ENCODE measurements at places on chromosomes 7 and 10. TPM values are rescaled to one million over a fixed set of nuclear protein-coding genes. Genes with fewer than 3 reads are reported as not detected.

The TMEM178B gene
- 0.23 TPM for total RNA-seq

The CFAP43 gene
- 0.09 TPM for total RNA-seq

- DNase-seq, result no peak
- H3K4me3 ChIP-seq, result no peak overlapping the region
- no peaks in the 10 kb centered on the region for H3K36me3 ChIP-seq
Measured at GRCh38 chr10:104450490-104450889, 96.9 kb downstream of the CFAP58 start.

- H3K4me1 ChIP-seq, result no peaks in the 10 kb centered on the region
- DNase-seq, result no peak
- H3K27ac ChIP-seq, result no peak overlapping the region
- H3K36me3 ChIP-seq, result no peaks in the 10 kb centered on the region
- H3K27me3 ChIP-seq, result no peaks in the 10 kb centered on the region
Measured at GRCh38 chr7:108818742-108819141, 249.1 kb downstream of the DNAJB9 start.

- H3K36me3 ChIP-seq, result peaks cover 26% of the 10 kb centered on the region
- H3K4me3 ChIP-seq, result no peak overlapping the region
- no peaks in the 10 kb centered on the region for H3K27me3 ChIP-seq
Measured at GRCh38 chr7:129043012-129043411, 11.9 kb downstream of the TNPO3 start.

DNA sequence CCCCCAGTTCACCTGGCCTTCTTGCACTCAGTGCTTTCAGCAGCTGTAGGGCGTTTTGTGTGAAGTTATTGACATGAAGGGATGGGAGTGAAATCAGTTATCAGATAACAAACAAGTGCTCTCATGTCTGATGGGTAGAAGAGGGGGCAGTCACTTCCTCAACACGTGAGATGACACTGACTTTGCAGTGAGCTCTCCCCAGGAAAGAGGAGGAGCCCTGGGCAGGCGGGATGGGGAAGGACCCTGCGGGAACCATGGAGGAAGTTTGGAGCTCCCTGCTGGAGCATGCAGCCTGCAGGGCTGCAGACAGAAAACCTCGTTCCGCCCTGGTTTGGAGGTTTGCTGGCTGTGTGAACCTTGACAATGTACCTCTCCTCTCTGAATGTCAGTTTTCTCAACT is 38.7 kb downstream of the GPR26 start:
- DNase-seq, result no peak
- H3K27ac ChIP-seq, result no peak overlapping the region
- peaks cover 8% of the 10 kb centered on the region for H3K27me3 ChIP-seq
- no peaks in the 10 kb centered on the region for H3K4me1 ChIP-seq
- no peak overlapping the region for H3K4me3 ChIP-seq
- no peaks in the 10 kb centered on the region for H3K36me3 ChIP-seq

DNA sequence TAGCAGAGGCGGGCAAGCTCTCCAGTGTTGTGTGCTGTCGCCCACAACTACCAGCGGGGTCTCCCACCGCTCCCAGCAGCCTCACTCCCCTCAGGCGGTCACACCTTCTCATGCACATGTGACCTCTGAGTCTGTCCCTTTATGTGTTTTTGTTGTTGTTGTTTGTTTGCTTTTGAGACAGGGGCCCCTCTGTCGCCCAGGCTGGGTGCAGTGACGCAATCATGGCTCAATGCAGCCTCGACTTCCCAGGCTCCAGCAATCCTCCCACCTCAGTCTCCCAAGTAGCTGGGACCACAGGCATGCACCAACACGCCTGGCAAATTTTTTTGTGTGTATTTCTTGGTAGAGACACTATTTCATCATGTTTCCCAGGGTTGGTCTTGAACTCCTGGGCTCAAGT is 1.5 kb downstream of the CPSF4 start:
- no peak for DNase-seq
- no peak overlapping the region for H3K27ac ChIP-seq
- peaks cover 26% of the 10 kb centered on the region for H3K36me3 ChIP-seq
- H3K27me3 ChIP-seq, result no peaks in the 10 kb centered on the region

The RALA gene
- 30.7 TPM for total RNA-seq

DNA sequence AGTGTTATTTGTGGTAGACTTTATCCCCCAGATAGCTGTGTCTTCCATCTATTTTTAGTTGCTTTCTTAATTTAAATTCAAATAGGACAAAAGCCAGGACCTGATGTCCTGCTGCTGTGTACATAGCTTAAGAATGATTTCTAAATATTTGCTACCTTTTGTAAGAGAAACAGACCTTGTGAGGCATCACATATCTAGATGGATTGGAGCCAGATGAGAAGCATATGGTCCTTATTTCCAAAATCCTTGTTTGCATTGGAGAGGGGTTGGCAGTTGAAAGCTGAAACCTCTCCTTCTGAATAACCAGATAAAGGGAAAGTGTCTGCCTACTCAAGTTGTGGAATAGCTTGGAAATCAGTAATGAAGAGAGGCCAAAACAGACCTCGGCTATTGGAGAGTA is 50.7 kb upstream of the AMPH start:
- no peaks in the 10 kb centered on the region for H3K4me1 ChIP-seq
- no peak for DNase-seq
- no peaks in the 10 kb centered on the region for H3K36me3 ChIP-seq
- no peak overlapping the region for H3K27ac ChIP-seq

The FOXI2 gene
- total RNA-seq, result not detected

The MSS51 gene
- 1.9 TPM for total RNA-seq

The HOXA5 gene
- not detected for total RNA-seq

- H3K36me3 ChIP-seq, result no peaks in the 10 kb centered on the region
- peaks cover 3% of the 10 kb centered on the region for H3K27me3 ChIP-seq
- H3K4me3 ChIP-seq, result peak overlapping the region; percentile 88
- peak; percentile 13 for DNase-seq
- H3K27ac ChIP-seq, result peak overlapping the region; percentile 77
- peaks cover 25% of the 10 kb centered on the region for H3K4me1 ChIP-seq
Measured at GRCh38 chr10:7817576-7817975, 729 bp upstream of the TAF3 start.

DNA sequence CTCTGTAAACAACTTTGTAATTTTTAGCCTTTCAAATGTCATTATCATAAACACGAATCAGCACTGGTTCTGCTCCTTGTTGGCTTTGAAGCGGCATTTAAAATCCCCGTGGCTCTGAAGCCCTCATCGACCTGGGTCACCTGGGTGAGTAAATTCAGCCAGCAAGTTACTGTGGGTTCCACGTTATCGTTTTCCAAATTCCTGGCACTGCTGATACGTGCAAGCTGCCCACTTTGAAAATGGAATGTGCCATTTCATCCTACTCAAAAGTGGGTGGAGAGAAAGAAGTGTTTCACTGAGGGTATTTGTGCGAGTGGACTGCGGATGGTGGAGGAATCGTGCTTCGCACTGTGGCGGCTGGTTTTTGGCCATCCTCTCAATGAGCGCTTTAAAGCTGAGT is 281.7 kb downstream of the KLF6 start:
- H3K4me1 ChIP-seq, result no peaks in the 10 kb centered on the region
- no peak for DNase-seq
- H3K36me3 ChIP-seq, result no peaks in the 10 kb centered on the region
- H3K4me3 ChIP-seq, result no peak overlapping the region
- H3K27ac ChIP-seq, result no peak overlapping the region
- H3K27me3 ChIP-seq, result no peaks in the 10 kb centered on the region

- no peak overlapping the region for H3K27ac ChIP-seq
- peaks cover 24% of the 10 kb centered on the region for H3K27me3 ChIP-seq
- H3K4me1 ChIP-seq, result no peaks in the 10 kb centered on the region
- DNase-seq, result no peak
- no peak overlapping the region for H3K4me3 ChIP-seq
Measured at GRCh38 chr7:155237730-155238129, 59.9 kb upstream of the INSIG1 start.

DNA sequence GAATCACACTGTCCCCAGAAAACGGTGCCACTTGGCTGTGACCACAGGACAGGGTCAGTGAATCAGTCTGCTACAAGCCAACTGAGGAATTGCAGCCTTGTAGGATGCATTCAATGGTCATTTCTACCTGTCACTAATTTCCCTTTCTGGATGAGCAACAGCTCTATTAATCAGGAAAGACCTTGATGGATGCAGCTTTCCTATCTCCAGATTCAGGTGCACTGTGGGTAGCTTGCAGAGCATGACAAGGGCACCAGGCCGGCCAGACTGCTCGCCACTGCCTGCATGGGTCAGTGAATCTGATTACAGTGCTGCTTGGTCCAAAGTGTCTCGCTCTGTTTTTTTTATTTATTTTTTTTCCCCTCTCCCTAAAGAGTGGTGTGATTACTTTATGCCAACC is 506.8 kb upstream of the AUTS2 start:
- H3K36me3 ChIP-seq, result no peaks in the 10 kb centered on the region
- H3K27me3 ChIP-seq, result no peaks in the 10 kb centered on the region
- DNase-seq, result no peak
- H3K4me1 ChIP-seq, result no peaks in the 10 kb centered on the region
- no peak overlapping the region for H3K27ac ChIP-seq

The MAGI2 gene
- total RNA-seq, result 0.12 TPM

The NKX6-2 gene
- total RNA-seq, result not detected

DNA sequence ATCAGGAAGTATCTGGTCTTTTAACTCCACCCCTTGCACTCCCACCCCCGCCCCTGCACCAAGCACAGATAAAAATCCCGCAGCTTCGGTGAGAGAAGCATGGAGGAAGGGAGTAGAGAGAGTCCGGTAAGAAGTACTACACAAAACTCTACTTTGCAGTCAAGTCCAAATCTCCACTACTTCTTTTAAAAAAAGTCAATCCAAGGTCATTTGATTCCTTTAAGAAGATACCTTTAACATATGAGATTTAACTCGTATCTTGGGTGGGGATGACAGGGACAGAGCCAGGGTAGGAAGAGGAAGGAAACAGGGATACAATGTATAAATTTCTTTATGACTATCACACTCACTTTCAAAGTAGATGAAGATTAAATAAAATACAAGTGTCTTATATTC is 132.1 kb downstream of the NRBF2 start:
- peak overlapping the region; percentile 85 for H3K4me3 ChIP-seq
- H3K27me3 ChIP-seq, result no peaks in the 10 kb centered on the region
- H3K36me3 ChIP-seq, result peaks cover 25% of the 10 kb centered on the region
- H3K4me1 ChIP-seq, result peaks cover 34% of the 10 kb centered on the region
- DNase-seq, result peak; percentile 69

GRCh38 chr7:110595694-110596093 is 495.2 kb upstream of the LRRN3 start:
- H3K27me3 ChIP-seq, result no peaks in the 10 kb centered on the region
- no peaks in the 10 kb centered on the region for H3K4me1 ChIP-seq
- no peak for DNase-seq
- no peaks in the 10 kb centered on the region for H3K36me3 ChIP-seq
- no peak overlapping the region for H3K4me3 ChIP-seq

- no peak for DNase-seq
- peak overlapping the region; percentile 98 for H3K27ac ChIP-seq
- peaks cover 25% of the 10 kb centered on the region for H3K36me3 ChIP-seq
- peaks cover 31% of the 10 kb centered on the region for H3K4me1 ChIP-seq
- peak overlapping the region; percentile 91 for H3K4me3 ChIP-seq
Measured at GRCh38 chr7:43926798-43927123, 525 bp downstream of the UBE2D4 start.

GRCh38 chr7:150567169-150567568 is at the start of gene GIMAP4:
GIMAP4 (plus strand) TSS chr7:150567390; CDS start chr7:150569902, 2,512 bp downstream.
- no peaks in the 10 kb centered on the region for H3K27me3 ChIP-seq
- peak; percentile 45 for DNase-seq
- peaks cover 67% of the 10 kb centered on the region for H3K4me1 ChIP-seq
- peaks cover 39% of the 10 kb centered on the region for H3K36me3 ChIP-seq

DNA sequence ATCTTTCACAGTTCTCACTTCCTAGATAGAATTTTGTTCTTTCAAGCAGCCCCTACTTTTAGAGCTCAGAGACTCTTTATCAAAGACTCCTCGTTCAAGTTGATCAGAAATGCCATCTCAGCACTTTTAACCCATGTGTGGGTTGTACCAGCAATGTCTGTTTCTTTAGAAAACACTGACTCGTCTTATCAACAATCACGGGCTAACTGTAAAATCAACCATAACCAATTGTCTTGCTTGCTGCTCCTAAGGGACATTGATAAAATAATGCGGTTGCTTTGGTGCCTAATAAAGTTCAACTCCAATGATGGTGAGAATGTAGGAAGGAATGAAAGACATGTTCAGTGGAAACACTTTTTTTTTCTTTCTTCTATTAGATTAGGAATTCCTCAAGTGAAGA is 12.9 kb upstream of the CDK6 start:
- H3K4me3 ChIP-seq, result no peak overlapping the region
- H3K4me1 ChIP-seq, result peaks cover 8% of the 10 kb centered on the region
- no peak for DNase-seq

GRCh38 chr10:132443605-132443982 is 46.6 kb downstream of the PWWP2B start:
- H3K36me3 ChIP-seq, result no peaks in the 10 kb centered on the region
- H3K27ac ChIP-seq, result no peak overlapping the region
- peaks cover 31% of the 10 kb centered on the region for H3K4me1 ChIP-seq
- H3K27me3 ChIP-seq, result no peaks in the 10 kb centered on the region
- peak; percentile 90 for DNase-seq

The CTAGE4 gene
- 1.4 TPM for total RNA-seq

DNA sequence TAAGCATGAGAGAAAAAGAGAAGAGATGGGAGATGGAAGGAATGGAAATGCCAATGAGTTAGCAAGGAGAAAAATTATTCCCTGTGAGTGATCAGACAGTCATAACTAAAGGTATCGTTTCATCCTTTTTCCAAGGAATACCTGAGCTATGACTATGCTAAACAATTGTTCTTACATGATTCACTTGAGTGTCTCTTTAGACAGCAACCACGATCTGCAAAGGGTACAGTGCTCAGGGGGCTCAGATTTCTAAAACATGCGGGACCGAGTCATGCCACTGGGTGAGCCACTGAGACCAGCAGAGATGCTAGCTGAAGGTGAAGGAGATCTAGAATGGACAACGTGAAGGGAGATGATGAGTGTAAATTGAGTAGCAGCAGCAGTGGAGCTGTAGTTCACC is 78.0 kb upstream of the CTTNBP2 start:
- no peaks in the 10 kb centered on the region for H3K36me3 ChIP-seq
- H3K27ac ChIP-seq, result no peak overlapping the region
- H3K4me3 ChIP-seq, result no peak overlapping the region
- H3K4me1 ChIP-seq, result no peaks in the 10 kb centered on the region

- no peak for DNase-seq
- no peak overlapping the region for H3K4me3 ChIP-seq
- H3K27ac ChIP-seq, result no peak overlapping the region
- H3K27me3 ChIP-seq, result peaks cover 9% of the 10 kb centered on the region
Measured at GRCh38 chr10:45379891-45380540, 6.0 kb downstream of the ALOX5 start.

GRCh38 chr10:117047947-117048346 is 43.0 kb upstream of the SHTN1 start:
- H3K27me3 ChIP-seq, result peaks cover 5% of the 10 kb centered on the region
- DNase-seq, result no peak
- no peak overlapping the region for H3K27ac ChIP-seq

The AKR1C1 gene
- total RNA-seq, result 0.86 TPM

The XRCC2 gene
- 23.6 TPM for total RNA-seq

DNA sequence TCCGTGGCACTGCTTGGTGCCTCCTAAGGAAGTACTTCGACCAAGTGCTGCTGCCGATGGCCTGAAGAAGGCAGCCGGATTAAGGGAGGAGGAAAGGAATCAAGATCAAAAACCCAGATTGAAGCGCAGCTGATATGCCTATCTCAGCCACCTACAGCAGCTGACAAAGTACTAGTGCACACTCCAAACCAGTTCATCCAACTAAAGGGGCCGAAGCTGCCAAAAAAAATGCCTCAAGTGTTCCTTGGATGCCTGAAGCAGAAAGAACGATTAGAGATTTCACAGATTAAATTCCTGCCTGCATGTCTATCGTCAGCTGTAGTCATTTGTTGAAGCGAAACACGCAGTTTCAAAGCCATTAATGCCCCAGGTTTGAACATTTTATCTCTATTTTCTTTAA is 65.7 kb downstream of the TNRC18 start:
- no peak overlapping the region for H3K4me3 ChIP-seq
- H3K36me3 ChIP-seq, result peaks cover 52% of the 10 kb centered on the region
- H3K27ac ChIP-seq, result no peak overlapping the region
- H3K4me1 ChIP-seq, result peaks cover 8% of the 10 kb centered on the region
- no peaks in the 10 kb centered on the region for H3K27me3 ChIP-seq
- no peak for DNase-seq

Data from activated CD4-positive, alpha-beta T cell treated with anti-CD3 and anti-CD28 coated beads for 36 hours (primary cell).